ENCODE measurements at places on chromosomes 2 and 18. TPM values are rescaled to one million over a fixed set of nuclear protein-coding genes. Genes with fewer than 3 reads are reported as not detected.

The TMEM169 gene
- 1.1 TPM for total RNA-seq

The KLHL30 gene
- total RNA-seq: 0.04 TPM

The DLX2 gene
- total RNA-seq: not detected

The NEMP2 gene
- 2.5 TPM for total RNA-seq

The HJURP gene
- 84.5 TPM for total RNA-seq

The NEB gene
- total RNA-seq: 0.14 TPM

The GLB1L gene
- 4.9 TPM for total RNA-seq

The ACTR3 gene
- total RNA-seq: 133 TPM

The INPP5D gene
- 1.7 TPM for total RNA-seq

The HDLBP gene
- total RNA-seq: 415 TPM

The GALNT14 gene
- 4.2 TPM for total RNA-seq

The MOGAT1 gene
- total RNA-seq: not detected

The GPR35 gene
- total RNA-seq: not detected

The EPAS1 gene
- 2.2 TPM for total RNA-seq

The ALKAL2 gene
- total RNA-seq: 2.6 TPM

The GAL3ST2 gene
- total RNA-seq: not detected

The FAM210A gene
- total RNA-seq: 22.2 TPM

The GPR45 gene
- not detected for total RNA-seq

The CCBE1 gene
- 1.3 TPM for total RNA-seq

The IL36A gene
- not detected for total RNA-seq

The DHRS9 gene
- not detected for total RNA-seq

The RPS27A gene
- total RNA-seq: 1,879 TPM

Measured in H7 (cell line).